ENCODE measurements at places on chromosomes 7 and 10. TPM values are rescaled to one million over a fixed set of nuclear protein-coding genes. Genes with fewer than 3 reads are reported as not detected.

The LIPN gene
- polyA plus RNA-seq = not detected

The TPK1 gene
- 20.1 TPM for polyA plus RNA-seq

The SLC13A1 gene
- polyA plus RNA-seq = not detected

The RPEL1 gene
- not detected for polyA plus RNA-seq

The OPN4 gene
- polyA plus RNA-seq = not detected

The MYOZ1 gene
- polyA plus RNA-seq = not detected

The TMEM176A gene
- polyA plus RNA-seq = not detected

The PAXIP1 gene
- 2.0 TPM for polyA plus RNA-seq

The NDUFA5 gene
- polyA plus RNA-seq = 80.2 TPM

The HOXA10 gene
- 0.09 TPM for polyA plus RNA-seq

The DMBT1 gene
- polyA plus RNA-seq = not detected

The CALD1 gene
- not detected for polyA plus RNA-seq

The CLCN1 gene
- polyA plus RNA-seq = not detected

The GSTO2 gene
- 0.60 TPM for polyA plus RNA-seq

DNA sequence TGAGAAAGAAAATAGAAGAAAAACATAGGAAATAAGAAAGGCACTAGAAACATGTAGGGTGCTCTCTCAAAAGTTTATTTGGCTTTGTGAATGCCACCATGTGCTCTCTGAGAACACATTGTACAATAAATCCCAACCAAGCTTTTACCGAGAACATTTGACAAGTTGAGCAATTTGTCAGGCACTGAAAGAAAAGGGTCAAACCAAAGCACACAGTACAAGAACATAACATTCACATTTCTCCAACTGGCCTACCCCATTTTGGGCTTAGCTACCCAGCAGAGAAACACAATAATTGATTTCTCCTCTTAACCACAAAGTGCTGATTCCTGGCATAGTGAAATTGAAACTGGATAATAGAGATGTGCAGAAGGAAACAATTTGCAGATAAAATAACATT is 69.2 kb upstream of the SLC39A12 start:
- DNase-seq = no peak

DNA sequence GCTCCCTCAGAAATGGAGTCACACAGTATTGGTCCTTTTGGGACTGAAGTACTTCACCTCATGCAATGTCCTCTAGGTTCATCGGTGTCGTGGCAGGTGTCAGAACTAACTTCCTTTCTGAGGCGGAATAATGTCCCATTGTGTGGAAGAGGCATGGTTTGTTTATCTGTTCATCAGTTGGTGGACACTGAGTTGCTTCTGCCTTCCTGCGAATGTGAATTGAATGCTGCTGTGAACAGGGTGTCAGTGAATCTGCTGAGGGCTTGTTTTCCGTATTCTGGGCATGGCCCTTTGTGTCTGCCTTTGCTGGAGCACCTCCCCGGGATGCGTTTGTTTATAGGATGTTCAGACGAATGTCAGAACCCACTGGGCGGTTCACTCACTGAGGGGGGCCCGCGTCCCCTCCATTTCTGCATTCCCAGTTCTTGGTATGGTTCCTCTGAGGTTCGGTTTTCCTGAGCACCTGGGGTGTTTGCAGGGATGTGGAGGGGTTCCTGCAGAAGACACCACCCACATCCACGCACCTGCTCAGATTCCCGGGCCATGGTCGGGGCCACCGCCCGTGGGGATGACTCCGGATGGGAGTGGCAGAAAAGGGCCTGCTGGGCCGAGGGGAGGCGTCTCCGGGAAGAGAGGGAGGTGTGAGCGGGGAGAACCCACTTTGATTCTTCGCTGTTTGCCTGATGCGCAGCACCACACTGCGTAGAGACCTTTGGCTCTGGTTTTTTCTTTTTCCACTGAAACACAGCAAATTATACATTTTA is 33.1 kb downstream of the CHST12 start:
- DNase-seq = no peak

DNA sequence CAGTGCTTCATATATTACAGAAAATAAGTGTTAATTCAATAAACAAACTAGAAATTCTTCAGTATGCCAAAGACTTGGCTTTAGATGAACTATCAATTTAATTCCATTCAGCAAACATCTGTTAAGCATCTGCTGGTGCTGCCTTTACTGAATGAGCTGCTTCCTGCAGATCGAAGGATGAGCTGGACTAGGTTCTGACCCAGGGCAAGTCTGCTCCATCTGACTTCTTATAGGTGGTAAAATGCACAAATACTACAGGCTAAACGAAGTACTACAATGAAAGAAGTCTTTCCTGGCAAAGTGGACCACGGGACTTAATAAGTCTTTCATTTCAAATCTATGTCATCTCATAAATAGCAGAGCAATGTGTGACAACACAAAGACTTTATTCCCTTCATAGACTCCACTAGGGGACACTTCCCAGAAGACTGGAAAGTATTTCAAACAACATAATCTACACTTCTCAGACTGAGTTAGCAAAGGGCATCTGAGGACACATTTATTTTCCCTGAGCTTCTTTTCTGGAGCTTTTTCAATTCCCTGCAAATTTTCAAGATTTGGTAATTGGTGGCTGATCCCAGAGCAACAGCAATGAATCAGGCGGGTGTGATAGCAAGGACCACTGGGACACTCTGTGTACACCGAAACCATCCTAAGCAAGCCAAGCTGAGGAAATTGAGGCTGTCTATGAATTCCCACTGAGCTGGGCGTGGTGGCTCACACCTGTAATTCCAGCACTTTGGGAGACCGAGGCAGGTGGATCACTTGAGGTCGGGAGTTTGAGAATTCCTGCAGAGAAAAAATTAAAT is 108.9 kb upstream of the FRMD4A start:
- DNase-seq = no peak

- no peak for DNase-seq
Measured at GRCh38 chr7:33719059-33719581, 186.2 kb upstream of the BMPER start.

GRCh38 chr10:49289480-49289879 is 9.5 kb upstream of the C10orf71 start:
- DNase-seq = no peak

DNA sequence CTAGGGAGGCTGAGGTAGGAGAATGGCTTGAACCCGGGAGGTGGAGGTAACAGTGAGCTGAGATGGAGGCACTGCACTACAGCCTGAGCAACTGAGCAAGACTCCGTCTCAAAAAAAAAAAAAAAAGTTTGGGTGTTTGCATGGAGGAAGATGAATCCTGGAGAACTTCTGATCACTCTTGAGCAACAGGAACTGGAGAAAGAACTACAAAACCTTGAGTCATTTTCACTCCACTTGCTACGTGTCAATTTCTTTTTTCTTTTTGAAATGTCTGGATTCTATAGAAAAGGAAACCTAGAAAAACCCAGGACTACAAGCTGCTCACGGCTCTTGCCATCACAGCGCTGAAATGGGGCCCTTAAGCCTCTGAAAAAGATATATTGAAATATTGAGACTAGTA is 189.6 kb upstream of the NRP1 start:
- no peak for DNase-seq

DNA sequence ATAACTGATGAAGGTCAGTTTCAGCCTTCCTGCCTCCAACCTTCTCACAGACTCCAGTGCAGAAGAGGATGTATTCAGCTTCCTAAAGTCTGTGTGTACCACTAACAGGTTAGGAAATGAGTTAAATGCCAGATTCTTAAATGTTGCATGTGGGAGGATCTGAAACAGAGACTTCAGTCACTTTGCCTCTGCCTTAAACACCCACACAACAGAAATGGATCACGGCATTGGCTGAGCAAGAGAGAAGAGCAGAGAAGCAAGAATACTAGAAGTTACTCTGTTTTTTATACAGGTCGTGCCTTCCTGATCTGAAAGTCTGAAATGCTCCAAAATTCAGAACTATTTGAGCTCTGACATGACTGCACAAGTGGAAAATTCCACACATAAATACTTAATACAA is 98.9 kb upstream of the ARHGAP21 start:
- no peak for DNase-seq

DNA sequence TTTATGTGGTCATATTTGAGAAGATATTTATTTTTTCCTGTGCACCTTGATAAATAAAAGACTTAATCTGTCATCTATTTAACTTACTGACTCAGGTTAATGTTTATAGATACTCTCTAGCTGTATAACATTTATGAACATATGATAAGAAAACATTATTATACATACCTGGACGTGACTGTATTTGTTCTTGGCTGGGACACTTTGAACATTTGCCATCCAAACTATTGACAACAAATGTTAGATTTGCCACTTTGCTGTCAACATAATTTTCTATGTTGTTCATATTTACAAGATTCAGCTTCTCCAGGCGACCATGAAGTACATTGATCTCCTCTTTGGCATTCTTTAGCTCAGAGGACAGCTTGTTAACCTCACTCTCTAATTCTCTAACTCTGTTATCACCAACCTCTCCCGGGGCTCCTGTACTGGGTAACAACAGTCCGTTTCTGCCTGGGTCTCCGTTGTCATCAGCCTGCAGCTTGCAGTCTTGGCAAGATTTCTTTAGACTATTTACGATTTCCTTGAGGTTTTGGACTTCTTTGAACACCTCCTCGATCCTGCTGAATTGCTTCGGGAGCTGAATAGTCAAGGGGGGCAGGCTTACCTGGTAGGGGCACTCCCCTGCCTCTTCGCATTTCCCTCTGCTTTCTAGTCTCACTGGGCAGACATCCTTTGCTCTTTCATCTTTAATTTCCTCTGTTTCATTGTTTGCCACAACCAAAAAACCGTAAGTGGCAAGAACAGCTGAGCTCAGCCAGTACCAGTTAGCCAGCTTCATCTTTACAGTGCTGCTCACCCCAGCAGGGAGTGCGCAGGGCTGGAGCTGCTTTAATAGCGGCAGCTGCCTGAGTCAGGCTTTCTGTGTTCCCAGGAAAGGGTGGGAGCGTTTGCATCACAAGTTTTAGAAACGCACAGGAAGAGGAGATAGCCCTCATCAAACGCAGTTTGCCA is at the start of gene FGL2:
TSS of gene FGL2 (minus strand) at position 807 of the 954 bp plus-strand sequence. CDS start at position 781, 26 bp downstream.
- DNase-seq = peak; percentile 57

DNA sequence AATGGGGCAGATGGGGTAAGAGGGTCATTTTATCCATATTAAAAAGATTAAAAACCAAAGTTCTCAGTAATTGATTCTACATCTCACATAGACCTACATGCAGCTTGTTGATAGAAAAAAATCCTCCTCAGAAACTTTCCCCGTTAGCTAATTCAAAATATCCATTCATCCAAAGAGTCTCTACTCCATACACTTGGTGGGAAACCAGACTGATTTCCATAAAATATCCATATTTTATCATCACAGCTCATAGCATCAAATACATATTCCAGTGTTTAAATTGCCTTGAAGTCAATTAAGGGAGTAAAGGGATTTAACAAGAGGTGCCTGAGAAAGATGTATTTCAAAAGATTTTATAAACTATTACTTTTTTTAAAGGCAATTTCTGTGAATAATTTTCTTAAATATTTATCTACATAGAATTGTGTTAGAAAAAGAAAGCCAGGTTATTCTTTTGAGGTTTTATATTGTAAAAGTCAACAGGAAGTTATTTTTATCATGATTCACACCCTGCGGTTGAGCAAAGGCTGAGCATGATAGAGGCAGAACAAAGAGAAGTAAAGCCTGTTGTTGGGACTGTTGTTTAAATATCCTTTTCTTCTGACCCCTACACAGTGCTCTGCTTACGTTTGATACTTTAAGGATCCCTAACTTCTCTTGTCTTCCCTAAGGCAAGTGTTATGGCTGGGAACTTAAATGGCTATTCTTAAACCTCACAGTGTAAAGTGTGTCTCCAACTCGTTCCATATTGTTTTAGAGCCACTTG is 266.7 kb downstream of the PRKG1 start:
- peak; percentile 5 for DNase-seq

GRCh38 chr7:16063221-16063620 is 358.1 kb downstream of the CRPPA start:
- no peak for DNase-seq

DNA sequence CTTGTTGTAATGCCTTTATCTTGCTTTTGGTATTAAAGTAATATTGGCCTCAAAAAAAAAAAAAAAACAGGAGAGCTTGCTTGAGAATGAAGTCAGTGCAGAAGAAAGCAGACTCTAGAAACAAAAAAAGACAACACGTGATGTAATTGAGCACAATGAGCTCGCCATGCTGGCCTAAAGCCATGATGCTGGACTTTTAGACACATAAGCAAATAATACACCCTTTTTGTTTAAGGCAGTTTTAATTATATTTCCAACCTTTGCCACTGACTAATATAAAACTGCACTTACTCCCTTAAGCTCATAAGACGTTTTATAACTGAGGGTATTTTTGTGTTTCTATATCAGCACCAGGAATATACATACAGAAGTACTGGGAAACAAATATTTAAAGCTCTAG is 798.3 kb downstream of the KCNMA1 start:
- no peak for DNase-seq

DNA sequence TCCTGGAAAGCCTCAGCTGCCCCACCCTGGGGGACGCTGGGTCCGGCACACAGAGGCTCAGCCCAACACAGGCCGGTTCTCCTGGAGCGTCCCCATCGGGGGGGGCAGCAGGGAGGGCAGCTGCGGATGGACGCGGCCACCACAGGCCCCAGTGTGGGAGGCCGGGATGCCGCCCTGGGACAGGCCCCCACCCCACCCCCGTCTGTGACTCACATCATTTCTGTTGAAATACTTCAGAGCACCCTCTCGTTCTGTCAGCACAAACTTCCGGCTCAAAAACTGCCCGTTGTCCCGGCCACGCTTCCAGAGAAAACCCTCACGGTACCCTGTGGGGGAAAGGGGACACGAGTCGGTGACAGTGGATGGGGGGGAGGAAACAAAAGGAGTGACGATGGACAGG is 28.5 kb downstream of the GET4 start:
- no peak for DNase-seq

GRCh38 chr7:142384493-142384922 is 126.7 kb upstream of the PRSS58 start:
- no peak for DNase-seq

DNA sequence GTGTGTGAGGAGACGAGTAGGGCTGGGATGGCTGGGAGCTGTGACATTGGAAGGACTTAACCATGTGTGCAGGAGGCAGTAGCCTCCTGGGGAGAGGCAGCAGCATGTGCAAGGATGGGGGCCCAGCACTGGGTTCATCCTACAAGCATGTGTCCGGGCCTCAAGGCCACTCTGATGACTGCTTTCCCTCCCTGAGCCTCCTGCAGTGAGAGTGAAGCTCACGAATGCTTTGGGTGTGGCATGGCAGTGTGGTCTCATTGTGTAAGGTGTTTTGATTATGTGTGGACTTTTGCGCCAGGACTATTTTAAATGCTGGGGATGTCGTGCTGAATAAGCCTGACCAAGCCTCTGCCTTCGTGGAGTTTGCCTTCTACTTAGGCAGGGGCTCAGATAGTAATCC is 122.0 kb upstream of the INSYN2A start:
- no peak for DNase-seq

DNA sequence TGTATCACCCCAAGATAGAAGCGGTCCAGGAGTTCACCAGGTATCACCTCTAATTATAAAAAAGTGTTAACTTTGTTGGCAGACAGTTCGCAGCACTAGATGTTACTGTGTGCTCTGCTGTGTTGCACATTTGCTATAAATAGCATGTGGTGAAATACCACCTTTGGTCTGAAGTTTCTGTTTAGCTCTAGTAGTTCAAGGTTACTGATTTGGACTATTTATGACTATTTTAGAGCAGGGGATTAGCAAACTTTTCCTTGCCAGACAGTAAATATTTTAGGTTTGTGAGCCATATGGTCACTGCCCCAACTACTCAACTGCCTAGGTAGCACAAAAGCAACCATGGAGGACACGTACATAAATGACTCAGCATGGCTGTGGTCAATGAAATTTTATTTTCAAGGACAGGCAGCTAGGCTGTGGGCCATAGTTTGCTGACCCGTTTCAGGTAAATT is 16.5 kb downstream of the DENND10 start:
- peak; percentile 53 for DNase-seq

- no peak for DNase-seq
Measured at GRCh38 chr7:103902917-103903316, 86.5 kb downstream of the RELN start.
